ENCODE measurements at places on chromosomes 11 and 22.
A peak's percentile ranks its signal among the peaks of the same experiment; 100 is the strongest.

GRCh38 chr11:4454021-4454420 lies 4.9 kb downstream of the OR52K2 start:
- DNase-seq: no peak

- no peak for DNase-seq
Observed at GRCh38 chr11:73950869-73951710, at the start of gene DNAJB13. TSS of gene DNAJB13 (plus strand) at chr11:73951026. CDS start at chr11:73951070, 44 bp downstream.

GRCh38 chr11:100174881-100175280 lies 512.2 kb upstream of the ARHGAP42 start:
- DNase-seq: no peak

GRCh38 chr11:47213950-47214565 lies 716 bp upstream of the DDB2 start:
- DNase-seq: peak; percentile 96

DNA sequence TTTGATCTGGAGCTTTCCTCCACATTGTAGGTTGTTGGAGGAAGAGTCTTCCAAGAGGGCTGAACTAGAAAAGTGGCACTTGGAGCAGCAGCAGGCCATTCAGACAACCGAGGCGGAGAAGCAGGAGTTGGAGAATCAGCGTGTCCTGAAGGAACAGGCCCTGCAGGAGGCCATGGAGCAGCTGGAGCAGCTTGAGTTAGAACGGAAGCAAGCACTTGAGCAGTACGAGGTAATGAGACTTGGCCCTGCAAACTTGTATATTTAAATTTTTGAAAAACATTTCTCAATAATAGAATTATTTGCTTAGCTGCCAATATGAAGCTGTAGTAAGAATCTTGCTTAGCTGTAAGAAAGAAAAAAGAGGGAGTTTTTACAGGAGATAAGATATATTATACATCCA lies 84.0 kb downstream of the SWAP70 start:
- DNase-seq: peak; percentile 54

DNA sequence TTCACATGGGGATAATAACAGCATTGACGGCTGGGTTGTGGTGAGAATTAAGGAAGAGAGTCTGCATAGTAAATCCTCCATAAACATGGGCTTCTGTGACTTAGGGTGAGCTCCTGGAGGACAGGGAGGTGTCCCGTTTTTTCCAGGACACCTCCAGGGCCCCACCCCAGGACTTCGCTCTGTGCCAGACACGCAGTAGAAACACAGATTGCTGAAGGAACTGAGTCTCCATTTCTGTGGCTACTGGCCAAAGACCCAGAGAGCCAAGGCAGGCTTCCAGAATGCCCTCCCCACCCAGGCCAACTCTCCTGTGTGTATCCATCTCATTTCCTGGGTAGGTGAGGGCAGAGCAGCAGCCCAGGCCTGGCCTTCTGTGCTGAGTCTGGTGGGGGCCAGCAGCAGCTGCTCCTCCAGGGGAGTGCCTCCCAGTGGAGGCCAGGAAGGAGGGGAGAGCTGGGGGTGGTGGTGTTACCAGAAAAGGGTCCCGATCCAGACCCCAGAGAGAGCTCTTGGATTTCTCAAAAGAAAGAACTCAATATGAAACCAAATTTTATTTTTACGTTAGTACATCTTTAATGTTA lies 9.5 kb upstream of the RFPL3 start:
- no peak for DNase-seq

DNA sequence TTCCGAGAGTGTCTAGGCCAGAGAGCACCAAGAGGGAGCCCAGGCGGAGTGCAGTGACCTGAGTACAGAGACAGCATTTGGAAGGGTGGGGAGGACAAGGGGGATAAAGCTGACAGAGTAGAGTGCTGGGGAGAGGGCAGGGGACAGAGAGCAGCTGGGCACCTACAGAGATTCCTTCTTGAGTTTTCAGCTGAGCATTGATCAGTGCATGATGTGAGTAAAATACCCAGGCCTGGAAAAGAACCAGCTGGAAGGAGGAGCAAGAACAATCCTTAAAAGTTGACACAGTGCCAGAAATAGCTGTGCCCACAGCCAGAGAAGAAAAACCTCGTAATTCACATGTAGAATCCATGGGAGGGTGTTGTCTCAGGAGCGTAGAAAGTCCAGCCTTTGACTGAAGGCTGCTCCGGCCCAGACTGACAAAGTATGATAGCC lies 33.9 kb upstream of the PANX2 start:
- DNase-seq: peak; percentile 70

DNA sequence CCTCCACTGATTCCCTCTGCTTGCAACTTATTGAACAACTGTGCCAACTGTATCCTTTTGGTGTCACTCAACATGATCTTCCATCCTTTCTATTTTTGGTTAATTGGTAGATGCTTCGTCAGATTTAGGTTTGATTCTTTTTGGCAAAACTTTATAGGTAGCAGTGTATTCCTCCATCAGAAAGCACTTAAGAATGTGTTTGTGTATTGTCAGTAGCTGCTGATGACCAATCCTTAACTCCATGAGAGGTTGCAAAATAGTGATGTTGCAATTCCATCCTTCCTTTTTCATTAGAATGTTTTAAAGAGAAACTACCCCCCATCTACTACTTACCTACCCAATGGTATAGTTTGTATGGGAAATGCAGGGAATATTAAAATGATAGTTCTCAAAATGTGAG lies 22.1 kb downstream of the FAM76B start:
- DNase-seq: no peak

DNA sequence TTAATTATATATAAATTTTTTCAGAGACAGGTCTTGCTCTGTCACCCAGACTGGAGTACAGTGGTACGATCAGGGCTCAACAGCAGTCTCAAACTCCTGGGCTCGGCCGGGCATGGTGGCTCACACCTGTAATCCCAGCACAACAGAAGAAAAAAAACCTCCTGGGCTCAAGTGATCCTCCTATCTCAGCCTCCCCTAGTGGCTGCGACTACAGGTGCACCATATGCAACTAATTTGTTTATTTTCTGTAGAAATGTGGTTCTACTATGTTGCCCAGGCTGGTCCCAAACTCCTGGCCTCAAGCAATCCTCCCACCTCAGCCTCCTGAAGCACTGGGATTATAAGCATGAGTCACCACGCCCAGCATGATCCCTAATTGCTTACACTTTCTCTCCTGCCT lies 56.1 kb upstream of the SLC35C1 start:
- DNase-seq: no peak

DNA sequence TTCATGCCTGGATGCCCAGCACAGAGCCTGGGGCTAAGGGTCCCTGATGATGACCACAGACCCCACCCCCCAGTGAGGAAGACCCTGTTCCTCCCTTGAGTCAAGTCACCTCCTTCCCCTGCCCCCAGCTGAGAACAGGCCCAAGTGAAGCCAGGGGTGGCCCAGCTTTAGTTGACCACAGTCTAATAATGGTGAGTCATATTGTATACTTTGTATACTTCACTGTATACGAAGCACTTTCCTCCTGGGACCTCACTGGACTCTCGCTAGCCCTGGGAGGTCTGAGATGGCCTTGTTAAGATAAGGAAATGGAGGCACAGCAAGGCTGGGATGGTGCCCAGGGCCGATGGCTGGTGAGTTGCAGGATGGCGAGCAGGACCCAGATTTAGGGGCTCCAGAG lies 3.7 kb upstream of the FLRT1 start:
- DNase-seq: no peak

DNA sequence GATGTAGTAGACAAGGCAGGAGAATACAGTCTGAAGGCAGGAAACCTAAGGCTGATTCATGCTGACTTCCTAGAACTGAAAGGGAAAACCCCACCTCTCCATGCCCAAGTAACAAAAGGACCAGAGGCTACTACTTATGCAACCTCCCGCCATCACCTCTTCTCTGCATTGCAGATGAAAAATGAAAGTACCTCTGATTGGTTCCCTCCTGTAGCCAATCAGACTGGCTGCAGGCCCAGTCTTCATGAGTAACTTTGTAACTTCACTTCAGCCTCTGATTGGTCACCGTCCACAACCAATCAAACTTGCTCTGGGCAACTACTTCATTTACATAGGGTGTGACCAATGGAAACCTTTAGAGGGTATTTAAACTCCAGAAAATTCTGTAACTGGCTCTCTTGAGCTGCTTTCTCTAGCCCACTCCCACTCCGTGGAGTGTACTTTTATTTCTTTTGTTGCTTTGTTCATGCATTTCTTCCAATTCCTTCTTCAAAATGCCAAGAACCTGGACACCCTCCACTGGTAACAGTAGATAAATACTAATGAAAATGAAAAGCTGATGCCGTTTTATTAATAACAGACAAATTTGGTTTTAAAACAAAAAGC lies 5.2 kb upstream of the MAP6 start:
- DNase-seq: no peak

DNA sequence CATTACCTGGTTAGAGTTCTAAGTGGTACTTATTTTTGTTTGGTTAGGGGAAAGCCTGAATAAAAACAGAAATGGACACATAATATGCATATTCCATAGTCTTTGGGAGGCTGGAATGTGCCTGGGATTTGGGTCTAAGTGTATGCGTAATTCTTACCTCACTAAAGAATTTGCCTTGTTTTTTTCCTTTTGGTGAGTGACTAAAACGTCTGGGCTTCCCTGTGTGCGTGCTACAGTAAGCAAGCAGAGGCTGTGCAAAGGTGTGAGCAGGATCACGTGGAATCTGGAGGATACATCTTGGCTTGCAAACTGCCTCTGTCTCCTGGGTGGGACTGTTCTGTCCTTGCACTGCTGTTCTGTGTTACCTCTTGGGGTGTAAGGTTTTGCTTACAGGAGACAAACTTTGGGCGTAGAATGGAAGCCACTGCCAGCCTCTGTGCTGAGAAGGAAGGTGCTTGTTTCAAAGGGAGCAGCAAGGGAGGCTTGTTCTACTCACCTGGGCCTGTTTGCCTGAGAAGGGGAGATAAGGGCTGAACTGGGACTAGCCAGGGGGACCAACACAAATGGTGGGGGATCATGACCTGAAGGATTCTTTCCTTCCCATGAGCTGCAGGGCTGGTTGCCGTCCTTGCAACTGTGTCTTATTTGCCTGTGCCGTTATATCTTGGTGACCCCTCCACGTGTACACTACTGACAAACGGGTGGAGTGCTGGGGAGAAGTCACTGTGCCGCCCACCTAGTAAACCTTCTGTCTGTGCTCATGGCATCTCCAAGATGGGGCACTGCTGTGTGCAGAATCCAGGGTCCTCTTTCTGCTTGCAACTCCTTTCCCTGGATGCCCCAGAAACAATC lies 4.5 kb downstream of the NEAT1 start:
- DNase-seq: peak; percentile 48

GRCh38 chr11:76185931-76186401 lies 20.3 kb downstream of the WNT11 start:
- DNase-seq: peak; percentile 8

- no peak for DNase-seq
Observed at GRCh38 chr11:30495437-30495836, 90.7 kb downstream of the MPPED2 start.

All from thyroid gland (tissue), 4 donors.